ENCODE measurements at places on chromosomes 13 and 19.
A peak's percentile ranks its signal among the peaks of the same experiment; 100 is the strongest.

DNA sequence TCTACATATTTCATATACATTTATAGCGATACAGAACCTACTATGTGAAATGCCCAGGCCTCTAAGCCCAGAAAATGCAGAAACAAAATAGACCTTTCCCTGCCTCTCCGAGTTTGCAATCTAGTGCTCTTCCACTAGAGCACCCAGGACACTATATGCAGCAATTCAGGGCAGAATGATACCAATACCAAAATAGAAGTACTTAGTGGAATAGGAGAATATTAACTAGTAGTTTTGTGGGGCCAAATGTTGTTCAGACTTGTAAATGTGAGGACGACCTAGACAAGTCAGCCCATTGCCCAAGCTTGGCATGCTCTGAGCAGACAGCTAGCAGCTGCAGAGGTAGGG is 35.8 kb upstream of the FLT1 start:
- no peak overlapping the region for H3K27ac ChIP-seq
- peaks cover 51% of the 10 kb centered on the region for H3K4me1 ChIP-seq
- H3K4me3 ChIP-seq = no peak overlapping the region

DNA sequence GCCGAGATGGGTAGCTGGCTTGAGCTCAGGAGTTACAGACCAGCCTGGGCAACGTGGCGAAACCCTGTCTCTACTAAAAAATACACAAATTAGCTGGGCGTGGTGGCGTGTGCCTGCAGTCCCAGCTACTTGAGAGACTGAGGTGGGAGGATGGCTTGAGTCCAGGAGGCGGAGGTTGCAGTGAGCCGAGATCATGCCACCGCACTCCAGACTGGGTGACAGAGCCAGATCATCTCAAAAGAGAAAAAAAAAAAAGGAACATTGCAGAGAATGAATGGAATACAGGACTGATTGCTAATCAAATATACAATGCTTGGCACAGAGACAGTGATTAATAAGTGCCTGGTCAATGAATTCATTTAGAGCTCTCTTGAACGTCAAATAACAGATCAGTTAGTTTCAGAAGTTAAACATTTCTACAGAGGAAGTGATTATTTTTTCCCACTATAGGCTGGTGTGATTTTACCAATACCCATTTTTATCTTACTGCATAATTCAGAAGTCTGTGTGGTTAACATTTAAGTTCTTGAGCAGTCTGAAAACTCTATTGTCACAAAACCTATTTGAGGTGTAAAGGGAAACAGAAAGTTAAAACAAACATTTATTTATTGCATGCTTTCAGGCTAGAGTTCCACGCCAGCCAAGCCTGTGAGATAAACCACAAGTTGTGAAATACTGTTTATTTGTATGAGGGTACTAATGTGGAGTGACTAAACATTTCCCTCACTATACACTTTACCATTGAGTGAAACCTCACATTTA is 7.7 kb upstream of the TBC1D4 start:
- no peak overlapping the region for H3K27ac ChIP-seq
- H3K36me3 ChIP-seq = no peaks in the 10 kb centered on the region
- no peaks in the 10 kb centered on the region for H3K27me3 ChIP-seq

- H3K27me3 ChIP-seq = no peaks in the 10 kb centered on the region
- no peak overlapping the region for H3K4me3 ChIP-seq
- no peaks in the 10 kb centered on the region for H3K36me3 ChIP-seq
Measured at GRCh38 chr13:36834299-36834698, 15.3 kb downstream of the RFXAP start.

DNA sequence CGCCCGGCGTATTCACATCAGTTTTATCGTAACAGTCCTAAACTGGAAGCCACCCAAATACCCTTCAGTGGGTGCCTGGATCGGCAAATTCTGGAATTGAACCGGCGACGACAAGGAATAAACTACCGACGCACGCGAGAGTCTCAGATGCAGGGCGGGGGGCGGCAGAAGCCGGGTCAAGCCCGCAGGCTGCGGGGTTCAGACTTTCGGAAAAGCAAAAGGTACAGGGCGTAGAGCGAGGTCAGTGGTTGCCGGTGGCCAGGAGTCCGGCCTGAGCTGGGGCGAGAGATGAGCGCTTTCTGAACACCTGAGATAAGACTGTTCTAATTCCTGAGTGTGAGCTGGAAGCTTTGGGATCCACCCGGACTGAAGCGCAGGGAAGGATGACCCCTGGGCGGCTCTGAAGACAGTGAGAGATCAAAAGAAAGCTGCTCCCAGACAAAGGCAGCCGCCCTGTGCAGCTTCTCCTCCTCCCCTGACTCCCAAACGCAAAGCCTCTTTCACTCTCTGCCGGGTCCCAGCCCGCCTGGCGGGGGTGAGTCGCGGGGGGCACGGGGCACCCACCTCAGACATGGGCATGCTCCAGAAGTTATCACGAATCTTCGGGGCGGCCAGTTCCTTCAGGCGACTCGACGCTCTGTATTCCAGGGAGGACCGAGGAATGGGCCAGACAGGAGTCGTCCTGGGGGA is 26.2 kb upstream of the MIER2 start:
- DNase-seq = no peak
- no peaks in the 10 kb centered on the region for H3K36me3 ChIP-seq
- no peaks in the 10 kb centered on the region for H3K4me1 ChIP-seq
- no peak overlapping the region for H3K27ac ChIP-seq

- H3K27me3 ChIP-seq = no peaks in the 10 kb centered on the region
- H3K4me3 ChIP-seq = no peak overlapping the region
- H3K4me1 ChIP-seq = no peaks in the 10 kb centered on the region
- H3K27ac ChIP-seq = no peak overlapping the region
- DNase-seq = no peak
- H3K36me3 ChIP-seq = no peaks in the 10 kb centered on the region
Measured at GRCh38 chr13:59279028-59279427, 884.7 kb downstream of the DIAPH3 start.

GRCh38 chr13:109743706-109744453 is 42.5 kb downstream of the IRS2 start:
- H3K27ac ChIP-seq = no peak overlapping the region
- no peak overlapping the region for H3K4me3 ChIP-seq
- H3K4me1 ChIP-seq = no peaks in the 10 kb centered on the region

DNA sequence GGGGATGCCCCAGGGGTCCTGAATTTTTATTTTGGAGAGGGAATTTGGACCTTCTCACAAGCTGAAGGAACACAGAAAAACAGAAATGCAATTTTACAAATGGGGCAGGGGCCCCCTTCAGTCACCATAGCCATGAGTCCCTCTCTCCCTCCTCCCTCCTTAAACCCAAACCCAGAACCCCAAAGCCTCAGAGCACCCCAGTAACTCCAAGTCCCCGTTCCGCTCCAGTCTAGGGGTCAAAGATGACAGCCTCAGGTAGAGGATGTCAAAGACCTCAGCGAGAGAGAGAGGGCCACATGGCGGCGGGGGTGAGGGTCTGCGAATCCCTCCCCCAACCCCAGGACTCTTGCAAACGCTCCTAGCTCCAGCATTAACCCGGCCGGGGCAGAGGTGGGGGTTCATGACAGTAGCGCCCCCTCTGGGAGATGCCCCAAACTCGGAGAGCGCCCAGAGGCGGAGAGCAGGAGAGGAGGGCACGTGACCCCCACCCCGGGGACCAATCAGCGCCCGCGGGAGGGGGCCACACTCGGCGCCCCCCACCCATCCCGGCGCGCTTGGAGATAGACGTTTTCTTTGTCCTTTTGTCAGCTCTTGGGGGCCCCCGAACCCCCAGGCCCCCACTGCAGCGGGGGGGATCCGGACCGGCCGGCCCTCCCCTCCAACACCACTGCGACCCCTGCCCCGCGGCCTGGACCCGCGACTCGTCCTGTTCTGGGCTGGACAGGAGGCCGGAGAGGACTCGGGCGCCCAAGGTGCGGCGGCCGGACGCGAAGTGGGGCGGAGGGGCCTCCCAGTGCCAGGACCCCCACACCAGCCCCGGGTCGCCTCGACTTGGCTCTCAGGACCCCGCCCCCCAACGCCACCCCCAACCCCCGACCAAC is 20.8 kb upstream of the SEMA6B start:
- H3K27ac ChIP-seq = no peak overlapping the region
- H3K36me3 ChIP-seq = no peaks in the 10 kb centered on the region
- peaks cover 81% of the 10 kb centered on the region for H3K27me3 ChIP-seq
- peaks cover 15% of the 10 kb centered on the region for H3K4me1 ChIP-seq

GRCh38 chr19:35844482-35845214 is 7.7 kb downstream of the NPHS1 start:
- no peak overlapping the region for H3K27ac ChIP-seq
- H3K27me3 ChIP-seq = peaks cover 36% of the 10 kb centered on the region
- no peak overlapping the region for H3K4me3 ChIP-seq
- DNase-seq = no peak

GRCh38 chr19:1156830-1157615 is 17.0 kb downstream of the SBNO2 start:
- DNase-seq = no peak
- H3K27me3 ChIP-seq = no peaks in the 10 kb centered on the region
- peaks cover 12% of the 10 kb centered on the region for H3K36me3 ChIP-seq
- H3K27ac ChIP-seq = no peak overlapping the region
- no peak overlapping the region for H3K4me3 ChIP-seq

- no peaks in the 10 kb centered on the region for H3K36me3 ChIP-seq
- H3K4me3 ChIP-seq = no peak overlapping the region
- DNase-seq = no peak
- no peaks in the 10 kb centered on the region for H3K4me1 ChIP-seq
Measured at GRCh38 chr13:89610331-89610730, 1737.2 kb upstream of the MIR17HG start.

DNA sequence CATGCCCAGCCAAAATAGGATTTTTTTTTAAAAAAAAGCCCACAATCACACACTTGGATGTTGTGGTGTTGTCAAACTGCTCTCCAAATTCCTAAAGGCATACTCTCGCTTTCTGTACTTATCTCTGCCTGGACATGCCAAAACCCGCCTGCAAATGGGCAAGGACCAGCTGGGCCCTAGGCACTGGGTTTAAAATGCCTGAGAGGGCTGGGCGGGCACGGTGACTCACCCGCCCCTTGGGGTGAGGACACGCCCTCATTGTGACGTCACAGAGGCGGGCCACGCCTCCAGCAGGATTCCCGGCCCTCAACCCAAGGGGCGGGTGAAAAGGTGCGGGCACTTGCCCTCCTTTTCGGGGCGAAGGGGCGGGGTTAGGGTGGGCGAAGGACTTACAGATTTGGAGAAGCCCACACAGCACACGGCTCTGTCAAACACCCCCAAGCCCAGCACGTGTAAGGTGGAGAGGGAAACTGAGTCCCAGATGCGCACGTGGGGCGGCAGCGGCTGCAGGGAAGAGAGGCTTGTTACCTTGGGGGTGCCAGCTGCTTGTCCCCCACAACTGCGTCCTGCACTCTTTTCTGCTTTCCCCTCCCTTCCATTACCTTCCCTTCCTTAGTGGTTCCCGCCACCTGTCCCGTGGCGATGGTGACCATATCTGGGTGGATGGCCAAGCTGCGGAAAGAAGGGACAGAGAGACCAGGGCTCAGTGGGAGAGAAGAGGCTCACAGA is 6.6 kb downstream of the EML2 start:
- H3K36me3 ChIP-seq = peaks cover 19% of the 10 kb centered on the region
- peak; percentile 31 for DNase-seq
- no peak overlapping the region for H3K27ac ChIP-seq
- no peaks in the 10 kb centered on the region for H3K27me3 ChIP-seq
- no peak overlapping the region for H3K4me3 ChIP-seq
- no peaks in the 10 kb centered on the region for H3K4me1 ChIP-seq

DNA sequence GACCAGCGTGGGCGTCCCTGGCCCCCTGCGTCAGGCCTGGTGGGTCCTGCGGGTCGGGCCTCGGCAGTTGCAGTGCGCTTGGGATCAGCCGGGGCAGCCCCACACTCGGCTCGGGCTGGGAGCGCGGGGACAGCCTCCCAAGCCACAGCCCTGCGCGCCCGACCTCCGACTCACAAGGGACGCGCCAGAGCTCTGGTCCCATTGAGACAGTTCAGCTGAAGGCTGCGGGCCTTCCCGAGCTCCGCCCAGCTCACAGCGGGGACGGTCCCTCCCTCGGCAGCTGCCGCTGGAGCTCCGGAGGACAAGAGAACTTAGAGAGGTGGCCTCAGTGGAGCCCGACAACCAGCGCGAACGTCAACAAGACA is 45.7 kb upstream of the ZNF730 start:
- H3K36me3 ChIP-seq = no peaks in the 10 kb centered on the region
- H3K4me1 ChIP-seq = peaks cover 16% of the 10 kb centered on the region
- no peak overlapping the region for H3K27ac ChIP-seq
- H3K4me3 ChIP-seq = no peak overlapping the region
- peaks cover 21% of the 10 kb centered on the region for H3K27me3 ChIP-seq
- no peak for DNase-seq

GRCh38 chr13:83753912-83754624 is 128.2 kb downstream of the SLITRK1 start:
- H3K4me3 ChIP-seq = no peak overlapping the region
- H3K4me1 ChIP-seq = no peaks in the 10 kb centered on the region
- no peak overlapping the region for H3K27ac ChIP-seq

DNA sequence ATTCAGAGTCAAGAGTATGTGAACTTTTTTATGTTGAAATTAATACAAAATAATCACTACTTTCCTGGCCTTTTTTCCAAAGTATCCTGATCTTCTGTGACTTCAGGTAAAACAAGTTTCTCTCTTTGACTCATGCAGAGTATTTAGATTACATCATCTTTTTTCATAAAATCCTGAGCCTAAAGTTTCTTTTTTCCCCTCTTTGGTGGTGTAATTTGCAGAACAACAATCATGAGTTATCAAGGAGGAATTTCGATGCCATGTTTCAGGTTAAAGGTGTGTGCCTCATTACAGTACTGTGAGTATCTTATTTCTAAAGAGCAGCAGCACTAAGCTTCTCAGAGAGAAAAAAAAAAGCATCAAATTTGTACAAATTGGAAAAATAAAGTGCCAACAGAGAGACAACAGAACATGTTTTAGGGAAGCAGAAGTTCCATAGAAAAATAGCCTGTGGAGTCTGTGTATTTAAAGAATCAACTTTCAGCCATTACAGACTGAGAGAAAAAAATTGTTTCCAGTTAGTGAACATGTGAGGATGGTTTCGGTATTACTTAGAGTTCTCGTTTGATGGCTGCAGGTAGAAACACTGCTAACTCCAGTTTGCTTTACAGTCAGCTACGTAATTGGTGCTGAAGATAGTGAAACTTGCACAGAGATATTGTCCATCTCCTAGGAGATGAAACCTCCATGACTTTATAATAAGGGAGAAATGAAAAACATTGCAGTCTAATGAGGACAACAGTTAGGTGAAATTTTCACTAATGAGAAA is 78.1 kb upstream of the PCDH9 start:
- no peak overlapping the region for H3K4me3 ChIP-seq
- H3K4me1 ChIP-seq = no peaks in the 10 kb centered on the region
- no peaks in the 10 kb centered on the region for H3K36me3 ChIP-seq
- no peak for DNase-seq
- H3K27ac ChIP-seq = no peak overlapping the region

- DNase-seq = no peak
- no peaks in the 10 kb centered on the region for H3K36me3 ChIP-seq
- H3K4me1 ChIP-seq = peaks cover 3% of the 10 kb centered on the region
- no peak overlapping the region for H3K4me3 ChIP-seq
Measured at GRCh38 chr13:26307701-26308100, 53.8 kb downstream of the CDK8 start.

GRCh38 chr19:12833418-12833737 is 1.0 kb downstream of the RTBDN start:
- peaks cover 93% of the 10 kb centered on the region for H3K27me3 ChIP-seq
- peaks cover 32% of the 10 kb centered on the region for H3K4me1 ChIP-seq
- peak; percentile 27 for DNase-seq
- no peak overlapping the region for H3K4me3 ChIP-seq
- no peaks in the 10 kb centered on the region for H3K36me3 ChIP-seq
- no peak overlapping the region for H3K27ac ChIP-seq

All from B cell (primary cell).